ENCODE measurements at places on chromosomes 2 and 18.
A peak's percentile ranks its signal among the peaks of the same experiment; 100 is the strongest.

DNA sequence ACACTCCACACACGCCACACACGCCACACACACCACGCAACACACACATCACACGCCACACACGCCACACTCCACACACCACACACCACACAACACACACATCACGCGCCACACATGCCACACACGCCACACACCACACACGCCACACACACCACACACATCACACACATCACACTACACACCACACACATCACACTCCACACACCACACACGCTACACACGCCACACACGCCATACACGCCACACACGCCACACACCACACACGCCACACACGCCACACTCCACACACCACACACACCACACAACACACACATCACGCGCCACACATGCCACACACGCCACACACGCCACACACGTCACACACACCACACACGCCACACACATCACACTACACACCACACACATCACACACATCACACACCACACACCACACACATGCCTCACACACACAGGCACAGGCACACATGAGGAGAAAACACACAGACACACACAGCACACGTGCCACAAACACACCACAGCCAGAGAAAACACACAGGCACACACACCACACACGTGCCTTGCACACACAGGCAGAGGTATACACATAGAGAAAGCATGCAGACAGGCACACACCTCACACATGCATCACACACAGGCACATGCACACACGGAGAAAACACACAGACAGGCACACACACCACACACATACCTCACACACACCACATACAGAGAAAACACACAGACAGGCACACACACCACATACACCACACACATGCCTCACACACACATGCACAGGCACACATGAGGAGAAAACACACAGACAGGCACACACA is 241.5 kb upstream of the MYT1L start:
- DNase-seq, result no peak

- DNase-seq, result peak; percentile 7
Measured at GRCh38 chr18:70454704-70455322, 166.0 kb downstream of the SOCS6 start.

DNA sequence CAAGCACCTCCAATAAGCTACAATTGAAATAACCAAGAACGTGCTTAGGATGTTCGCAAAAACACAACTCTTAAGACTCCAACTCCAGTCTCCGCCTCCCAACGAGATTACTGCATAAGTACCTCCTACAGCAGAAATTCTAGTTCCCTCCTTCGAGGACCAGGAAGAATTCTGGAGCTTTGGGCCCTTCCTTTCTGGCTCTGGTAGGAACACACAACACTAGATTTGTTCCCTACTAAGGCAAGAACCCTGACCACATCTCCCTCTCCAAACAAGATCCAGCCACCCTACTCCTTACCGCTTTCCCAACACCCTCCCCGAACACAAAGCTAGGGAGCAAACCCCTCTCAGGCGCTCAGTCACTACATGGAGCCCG is 721 bp downstream of the ADAM17 start:
- DNase-seq, result peak; percentile 43

DNA sequence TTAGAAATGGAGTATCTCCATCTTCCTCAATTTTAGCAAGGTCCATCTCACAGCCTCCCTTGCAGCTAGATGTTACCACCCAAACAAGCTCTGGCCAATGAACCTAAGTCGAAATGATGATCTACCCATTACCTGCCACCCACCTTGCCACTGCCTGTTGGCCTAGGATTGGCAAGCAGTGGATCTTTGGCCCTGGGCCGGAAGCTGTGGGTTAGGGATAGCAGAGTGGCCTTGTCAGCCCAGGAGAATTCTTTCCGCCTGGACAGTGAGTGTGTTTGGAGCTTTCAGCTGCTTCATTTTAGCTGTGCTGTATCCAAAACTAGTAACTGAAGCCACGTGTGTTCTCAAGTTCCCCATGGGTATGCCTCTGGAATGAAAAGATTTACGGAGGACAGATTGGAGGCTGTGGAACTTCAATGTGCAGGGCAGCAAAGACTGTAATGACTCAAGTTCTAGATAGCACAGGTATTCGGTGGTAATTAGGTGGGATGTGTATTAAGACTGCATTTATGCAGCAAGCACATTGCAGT is 7.7 kb upstream of the PARD6G start:
- no peak for DNase-seq

DNA sequence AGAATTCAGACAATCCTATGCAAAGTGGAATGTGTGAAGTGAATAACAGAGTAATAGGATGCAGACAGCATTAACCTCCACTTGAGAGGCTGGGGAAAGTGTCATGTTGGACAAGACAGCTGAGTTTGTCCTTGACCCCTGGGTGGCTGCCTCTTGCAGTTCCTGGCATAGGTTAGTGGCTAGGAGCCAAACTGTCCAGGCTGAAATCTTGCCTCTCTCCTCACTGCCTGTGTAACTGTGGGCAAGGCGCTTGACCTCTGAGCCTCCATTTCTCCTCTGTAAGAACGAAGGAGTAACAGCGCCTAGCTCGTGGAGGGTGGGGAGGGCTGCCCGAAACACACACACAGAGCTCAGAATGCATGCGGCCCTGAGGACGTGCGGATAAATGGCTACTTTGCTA is 34.8 kb upstream of the LDLRAD4 start:
- no peak for DNase-seq

DNA sequence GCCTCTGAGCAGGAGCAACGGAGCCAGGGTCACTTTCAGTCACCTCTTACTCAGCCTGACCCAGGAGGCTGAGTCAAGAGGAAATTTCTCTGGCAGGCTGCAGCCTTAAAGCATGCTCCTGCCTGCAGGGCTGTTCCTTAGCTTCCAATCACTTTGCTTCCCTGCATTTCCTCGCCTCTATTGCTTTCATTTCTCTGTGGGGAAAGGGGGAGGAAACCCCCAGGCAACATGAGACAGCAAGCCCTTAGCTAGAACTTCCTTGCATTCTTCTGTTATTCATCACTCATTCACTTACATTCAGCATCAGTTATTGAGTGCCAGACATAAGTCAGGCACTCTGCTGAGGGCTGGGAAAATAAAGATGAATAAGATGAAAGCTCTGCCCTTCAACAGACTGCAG is 13.0 kb downstream of the XDH start:
- DNase-seq, result no peak

- DNase-seq, result no peak
Measured at GRCh38 chr18:41767960-41768359, 187.1 kb upstream of the PIK3C3 start.

- DNase-seq, result no peak
Measured at GRCh38 chr2:9109871-9110270, 96.7 kb upstream of the ASAP2 start.

DNA sequence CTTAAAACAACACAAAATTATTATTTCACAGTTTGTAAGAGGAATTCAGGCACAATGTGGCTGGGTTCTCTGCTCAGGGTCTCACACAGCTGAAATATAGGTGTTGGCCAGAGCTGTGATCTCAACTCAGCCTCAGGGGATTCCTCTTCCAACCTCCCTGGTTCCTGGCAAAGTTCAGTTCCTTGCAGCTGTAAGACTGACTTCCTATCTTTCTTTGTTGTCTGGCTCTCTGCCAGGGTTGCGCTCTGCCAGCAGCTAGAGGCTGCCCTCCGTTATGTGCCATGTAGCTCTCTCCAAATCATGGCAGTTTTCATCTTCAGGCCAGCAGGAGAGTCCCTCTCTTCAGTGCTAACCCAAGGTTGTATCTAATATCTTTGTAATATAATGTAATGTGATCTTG is 272.5 kb upstream of the KCNJ3 start:
- no peak for DNase-seq

DNA sequence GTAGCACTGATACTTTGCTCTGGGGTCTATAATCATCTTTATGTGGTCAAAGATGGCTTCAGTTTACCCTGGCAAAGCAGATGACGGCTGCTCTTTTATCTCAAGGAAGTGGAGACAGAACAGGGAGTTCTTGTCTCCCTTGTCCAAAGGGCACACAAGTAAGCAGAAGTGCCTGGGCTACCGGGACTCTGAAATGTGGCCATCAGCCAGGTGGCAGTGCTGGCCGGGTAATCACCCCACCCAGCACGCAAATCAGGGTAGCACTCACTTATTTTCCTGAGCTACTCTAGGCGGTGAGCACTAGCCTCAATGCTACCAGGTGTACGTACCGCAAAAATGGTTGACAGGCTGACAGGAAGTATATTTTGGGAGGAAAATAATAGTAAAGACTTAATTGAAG is 119.7 kb upstream of the ETAA1 start:
- DNase-seq, result no peak

DNA sequence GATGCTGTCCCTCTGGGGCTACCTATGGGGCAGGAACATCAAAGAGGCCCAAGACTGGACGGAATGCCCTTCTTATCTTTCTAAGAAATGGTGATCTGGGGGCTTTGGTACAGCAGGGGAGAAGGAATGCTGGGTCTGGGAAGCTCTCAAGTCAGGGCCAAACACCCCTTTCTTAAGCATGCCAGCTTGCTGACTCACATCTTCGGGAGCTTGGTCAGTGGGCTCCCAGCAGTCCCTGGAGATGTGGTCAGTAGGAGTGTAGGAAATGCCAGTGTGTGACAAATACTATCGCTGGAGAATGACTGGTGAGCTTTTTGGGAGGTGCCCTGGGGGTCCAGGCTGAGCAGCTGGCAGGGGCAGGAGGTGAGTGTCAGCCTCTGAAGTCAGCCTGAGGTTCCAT is 105.0 kb upstream of the CDC42EP3 start:
- no peak for DNase-seq

GRCh38 chr2:55999790-56000189 is 76.2 kb upstream of the EFEMP1 start:
- no peak for DNase-seq

- DNase-seq, result no peak
Measured at GRCh38 chr2:174078275-174078674, 113.1 kb upstream of the SP3 start.

- no peak for DNase-seq
Measured at GRCh38 chr18:39799006-39799405, 2156.0 kb upstream of the PIK3C3 start.

GRCh38 chr18:3703732-3704176 is 253.8 kb downstream of the TGIF1 start:
- peak; percentile 10 for DNase-seq

GRCh38 chr2:203994735-203995134 is 58.2 kb downstream of the ICOS start:
- no peak for DNase-seq

- no peak for DNase-seq
Measured at GRCh38 chr18:45566025-45566740, 49.1 kb upstream of the SLC14A2 start.

All from activated CD4-positive, alpha-beta T cell treated with anti-CD3 and anti-CD28 coated beads, Interleukin-2, amount 50 U/mL, for 48 hours (primary cell).